ENCODE measurements at places on chromosomes 2 and 18. TPM values are rescaled to one million over a fixed set of nuclear protein-coding genes. Genes with fewer than 3 reads are reported as not detected.

- peak; percentile 41 for DNase-seq
Measured at GRCh38 chr18:5073026-5073944, 123.8 kb downstream of the AKAIN1 start.

GRCh38 chr2:54081574-54081973 lies 33.8 kb upstream of the ACYP2 start:
- DNase-seq = peak; percentile 92

DNA sequence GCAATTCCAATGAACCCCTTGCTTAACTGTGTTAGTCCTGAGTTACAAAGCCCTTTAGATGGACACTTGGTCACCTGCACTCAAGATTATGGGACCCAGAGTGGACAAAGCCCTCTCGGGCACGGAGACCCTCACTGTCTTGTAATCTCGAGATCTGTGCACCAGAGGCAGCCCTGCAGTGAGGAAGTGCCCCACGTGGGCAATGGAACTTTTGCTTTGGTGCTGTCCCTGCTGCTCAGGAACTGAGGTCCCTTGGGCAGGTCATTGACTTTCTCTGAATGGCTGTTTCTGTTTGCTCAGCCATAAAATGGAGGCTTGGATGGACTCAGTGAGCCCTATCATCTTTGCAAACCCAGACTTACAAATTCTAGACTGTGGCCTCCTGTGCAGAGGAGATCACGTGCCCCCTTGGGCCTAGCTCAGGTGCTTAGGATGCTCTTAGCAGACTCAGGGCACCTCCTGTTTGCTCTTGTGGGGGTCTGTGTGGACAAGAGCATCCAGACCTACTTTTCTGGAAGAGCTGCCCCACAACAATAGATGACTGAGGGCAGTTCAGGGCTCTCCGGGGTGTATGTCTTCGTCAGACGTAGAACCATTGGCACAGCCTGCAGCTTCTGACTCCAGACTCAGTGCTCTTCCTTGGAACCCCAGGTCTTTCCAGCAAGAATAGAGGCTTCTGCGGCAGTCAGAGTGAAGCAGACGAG lies 94.5 kb upstream of the HS6ST1 start:
- DNase-seq = peak; percentile 39

DNA sequence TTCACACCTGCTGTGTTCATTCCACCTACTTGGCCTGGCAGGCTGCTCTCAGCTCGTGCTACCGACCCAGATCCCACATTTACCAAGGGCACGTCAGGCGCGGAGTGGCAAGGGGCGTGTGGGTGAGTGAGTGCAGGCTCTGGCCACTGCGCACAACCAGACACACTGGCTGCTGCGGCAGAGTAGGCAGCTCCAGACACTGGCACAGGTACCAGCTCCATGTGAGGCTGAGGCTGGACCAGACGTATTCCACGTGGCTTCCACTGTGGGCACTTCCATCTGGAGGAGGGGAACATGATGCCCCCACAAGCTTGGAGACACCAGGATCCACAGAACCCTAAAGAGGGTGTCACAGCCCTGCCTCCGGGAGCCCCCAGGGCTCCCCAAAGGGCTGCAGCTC lies 74.6 kb upstream of the ZNF804A start:
- no peak for DNase-seq

- DNase-seq = no peak
Measured at GRCh38 chr18:38526922-38527321, 961.3 kb upstream of the CELF4 start.

GRCh38 chr2:174263997-174264396 lies 15.7 kb upstream of the OLA1 start:
- no peak for DNase-seq

Gene R3HDM1
- 57.3 TPM for total RNA-seq

DNA sequence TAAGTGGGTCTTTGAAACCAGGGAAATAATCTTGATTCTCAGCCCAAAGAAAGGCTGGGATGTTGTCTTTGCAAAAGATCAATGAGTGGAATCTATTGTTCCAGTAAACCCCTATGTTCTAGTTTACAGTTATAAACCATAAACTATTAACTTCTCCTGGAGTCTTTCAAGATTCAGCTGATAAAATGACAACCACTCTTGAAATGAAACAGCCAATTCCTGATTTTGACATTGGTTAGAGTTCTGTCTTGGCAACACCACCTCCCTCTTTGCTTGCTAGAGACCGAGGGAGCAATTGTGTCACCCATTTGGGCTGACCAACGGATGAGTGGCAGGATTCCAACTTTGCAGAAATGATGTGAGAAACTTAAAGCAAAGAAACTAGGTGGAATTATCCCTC lies 746.9 kb downstream of the SLC4A3 start:
- DNase-seq = no peak

DNA sequence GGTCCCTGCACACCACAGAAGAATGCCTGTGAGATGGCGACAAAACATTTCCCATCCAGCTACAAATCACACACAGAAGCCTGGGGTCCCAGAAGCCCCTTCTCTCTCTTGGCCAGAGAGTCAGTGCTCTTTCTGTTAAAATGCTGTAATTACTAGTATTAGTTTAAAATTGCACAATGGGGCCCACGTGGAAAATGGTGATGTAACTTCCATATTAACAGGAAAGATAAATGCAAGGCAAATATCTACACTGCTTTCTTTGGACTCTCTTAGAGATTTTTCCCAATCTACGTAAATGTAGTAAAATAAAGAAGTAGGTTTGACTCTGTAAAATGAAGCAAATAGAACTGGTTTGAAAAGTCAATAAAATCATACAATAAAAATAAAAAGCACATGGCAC lies 113.9 kb upstream of the TFCP2L1 start:
- no peak for DNase-seq

DNA sequence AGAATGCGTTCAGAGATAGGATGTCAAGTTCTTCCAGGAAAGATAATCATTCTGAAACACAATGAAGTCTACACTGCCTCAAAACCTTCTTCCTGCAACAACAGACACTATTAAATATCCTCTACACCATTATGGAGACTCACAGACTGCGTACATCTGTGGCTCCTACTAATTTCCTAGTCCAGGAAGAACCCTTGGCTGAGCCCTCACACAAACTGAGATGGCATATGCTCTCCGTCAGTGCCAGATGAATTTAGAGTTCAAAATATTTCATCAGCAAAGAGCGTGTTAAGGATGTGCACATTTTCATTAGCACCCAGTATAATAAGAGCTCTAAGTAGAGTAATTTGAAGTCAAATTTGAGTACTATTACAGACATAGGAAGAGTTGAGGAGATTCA lies 117.2 kb downstream of the TCF4 start:
- no peak for DNase-seq

Gene INPP4A
- 229 TPM for total RNA-seq

- DNase-seq = no peak
Measured at GRCh38 chr2:173866874-173867618, 98.1 kb downstream of the SP3 start.

DNA sequence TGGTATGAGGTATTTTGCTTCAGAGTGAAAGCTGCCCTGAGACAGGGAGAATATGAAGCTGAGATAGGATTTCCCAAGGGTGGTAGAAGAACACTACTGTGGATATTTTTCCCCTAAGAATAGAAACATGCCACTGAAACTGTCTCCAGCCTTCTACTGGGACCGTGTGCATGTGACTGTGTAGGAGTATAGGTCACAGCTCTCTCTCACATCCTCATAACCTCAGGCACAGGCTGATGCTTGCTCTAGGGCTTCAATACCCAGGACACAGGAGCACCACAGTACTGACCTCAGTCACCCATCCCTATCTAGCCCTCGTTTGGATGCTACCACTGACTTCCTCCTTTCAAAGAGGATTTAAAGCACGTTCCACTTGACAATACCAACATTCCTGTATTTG lies 67.2 kb downstream of the REV1 start:
- no peak for DNase-seq

DNA sequence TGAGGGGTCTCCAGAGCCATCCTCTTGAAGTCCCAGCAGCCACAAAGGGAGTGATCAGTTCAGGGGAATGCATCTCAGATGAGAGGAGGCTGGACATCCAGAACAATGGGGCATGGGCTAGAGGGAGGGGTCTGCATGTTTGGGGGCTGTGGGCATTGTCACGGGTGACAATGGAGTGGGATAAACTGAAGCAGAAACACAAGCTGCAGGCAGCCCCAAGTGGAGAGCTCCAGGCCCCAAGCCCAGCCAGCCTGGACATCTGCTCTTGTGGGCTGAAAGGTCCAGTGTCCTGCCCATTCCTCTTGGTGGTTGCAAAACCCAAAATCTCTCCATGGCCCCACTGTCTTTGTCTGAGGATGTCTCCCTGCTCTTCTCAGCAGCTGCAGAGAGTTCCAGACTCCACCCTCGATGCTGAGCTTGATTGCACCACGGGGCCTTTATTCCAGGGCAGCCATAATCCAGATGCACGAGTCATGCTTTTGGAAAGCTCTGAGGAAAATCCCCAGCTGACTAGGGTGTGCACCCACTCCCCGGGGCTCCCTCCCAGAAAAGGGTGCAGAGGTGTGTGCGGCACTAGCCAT lies 149.4 kb downstream of the TNS1 start:
- no peak for DNase-seq

Gene CCBE1
- 0.12 TPM for total RNA-seq

DNA sequence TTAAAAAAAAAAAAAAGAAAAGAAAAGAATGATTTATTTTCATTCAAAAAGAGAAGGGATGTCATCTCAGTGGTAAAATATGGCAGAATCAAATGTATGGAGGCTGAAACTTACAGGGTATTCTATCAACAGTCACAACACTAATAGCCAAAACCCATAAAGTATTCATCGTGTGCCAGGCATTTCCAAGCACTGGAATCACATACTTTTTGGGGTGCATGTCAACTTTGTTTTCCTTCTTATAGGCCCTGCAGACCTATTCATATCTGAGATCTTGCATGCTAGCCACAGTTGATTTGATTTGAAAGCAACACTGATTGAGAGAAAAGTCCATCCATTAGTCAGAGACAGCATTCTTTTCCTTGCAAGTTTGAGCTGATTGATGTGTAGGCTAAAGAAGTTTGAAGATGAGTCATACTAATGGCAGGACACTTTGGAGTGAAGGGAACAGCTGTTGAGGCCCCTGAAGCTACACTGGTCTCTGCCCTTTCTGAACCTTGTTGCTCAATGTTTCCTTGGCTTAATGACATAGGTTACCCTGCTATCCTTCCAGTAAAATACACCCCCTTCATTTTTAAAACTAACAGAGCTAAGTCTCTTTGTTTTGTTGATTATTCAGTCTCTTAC lies 22.0 kb downstream of the KATNAL2 start:
- DNase-seq = no peak

Gene MOCOS
- total RNA-seq = 0.40 TPM

Gene HNRNPLL
- total RNA-seq = 106 TPM

DNA sequence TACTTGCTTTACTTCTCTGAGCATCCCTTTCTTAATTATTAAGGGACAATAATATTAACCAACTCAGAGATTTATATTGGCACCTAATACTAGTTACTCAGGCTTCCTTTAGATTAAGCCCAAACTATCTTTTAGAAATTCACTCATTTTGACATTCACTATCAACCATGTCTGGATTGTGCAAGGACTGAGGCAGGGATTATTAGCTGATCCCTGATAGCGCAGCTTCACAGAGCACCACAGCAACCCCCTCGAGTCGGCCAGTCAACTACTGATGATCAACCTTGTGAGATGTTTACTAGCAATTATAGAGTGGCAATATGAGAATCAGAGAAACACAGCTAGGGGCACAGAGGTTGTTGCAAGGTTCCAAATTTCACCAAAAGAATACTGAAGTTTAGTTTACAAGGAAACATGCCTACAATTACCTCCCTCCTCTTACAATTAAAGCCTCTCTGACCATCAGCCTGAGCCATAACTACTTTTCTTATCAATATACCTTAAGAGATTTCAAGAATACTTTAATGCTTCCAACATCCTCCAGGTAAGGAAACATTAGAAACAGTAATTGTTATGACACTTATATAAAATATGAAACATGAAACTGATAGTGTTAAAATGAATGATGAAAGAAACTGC lies 191.6 kb downstream of the TCF4 start:
- no peak for DNase-seq

- DNase-seq = no peak
Measured at GRCh38 chr18:63844254-63844653, 43.3 kb upstream of the SERPINB2 start.

DNA sequence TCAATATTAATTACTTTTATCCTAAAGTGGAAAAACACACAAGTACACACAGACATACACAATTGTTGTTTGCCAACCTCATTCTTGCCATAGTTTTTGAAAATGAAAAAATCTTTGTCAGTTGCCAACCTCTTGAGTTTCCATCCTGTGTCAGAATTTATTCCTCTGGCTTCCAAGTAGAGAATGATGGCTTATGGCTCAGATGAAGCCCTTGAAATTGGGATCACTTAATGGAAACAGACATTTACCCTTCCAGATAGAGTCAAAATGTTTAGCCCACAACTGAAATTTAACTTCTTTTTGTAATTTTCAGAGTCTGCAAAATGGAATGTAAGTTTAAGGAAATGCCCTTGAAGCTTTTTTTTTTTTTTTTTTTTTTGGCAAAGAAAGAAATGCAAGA lies 321.6 kb upstream of the TNP1 start:
- DNase-seq = no peak

Gene DYSF
- total RNA-seq = 8.9 TPM

DNA sequence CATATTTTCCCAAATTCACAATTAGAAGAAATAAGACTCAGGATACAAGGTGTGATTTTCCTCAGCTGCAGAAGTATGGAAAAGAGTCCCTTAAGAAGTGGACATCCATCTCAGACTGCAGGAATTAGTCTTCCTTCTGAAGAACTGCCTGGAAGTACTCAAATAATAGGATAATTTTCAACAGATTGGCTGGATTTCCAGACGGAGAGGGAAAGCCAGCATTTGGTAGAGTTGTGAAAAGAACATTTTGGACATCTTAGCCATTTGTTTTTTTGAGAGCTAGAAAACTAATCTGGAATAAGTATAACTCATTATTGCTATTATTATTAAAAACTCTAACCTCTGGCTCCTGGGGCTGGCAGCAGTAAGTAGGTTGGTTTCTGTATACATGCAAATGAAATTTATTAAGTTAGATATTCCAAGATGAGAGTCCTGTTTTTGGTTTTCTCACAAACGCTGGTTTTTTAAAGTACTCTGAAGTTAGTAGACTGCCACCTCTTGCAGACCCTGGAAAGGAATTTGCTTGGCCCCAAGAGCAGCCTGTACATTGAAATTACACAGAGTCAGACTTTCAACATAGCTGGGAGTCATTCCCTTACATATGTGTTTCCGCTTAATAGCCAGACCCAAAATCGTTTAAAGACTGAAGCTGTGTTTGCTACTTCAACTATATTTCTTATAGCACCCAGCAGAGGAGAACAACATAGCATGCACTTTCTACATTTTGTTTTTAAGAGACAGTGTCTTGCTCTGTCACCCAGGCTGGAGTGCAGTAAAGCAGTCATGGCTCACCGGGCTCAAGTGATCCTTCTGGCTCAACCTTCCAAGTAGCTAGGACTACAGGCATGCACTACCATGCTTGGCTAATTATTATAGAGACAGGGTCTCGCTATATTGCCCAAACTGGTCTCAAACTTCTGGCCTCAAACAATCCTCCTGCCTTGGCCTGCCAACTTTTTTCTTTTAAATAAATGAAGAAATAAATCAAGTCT lies 142.4 kb downstream of the THADA start:
- no peak for DNase-seq

All from activated CD8-positive, alpha-beta memory T cell treated with anti-CD3 and anti-CD28 coated beads, Interleukin-2, amount 10 ng/mL, durations not matched to agents 7 days and 5 days (primary cell).